ENCODE measurements at places on chromosomes 3 and 15. TPM values are rescaled to one million over a fixed set of nuclear protein-coding genes. Genes with fewer than 3 reads are reported as not detected.
A peak's percentile ranks its signal among the peaks of the same experiment; 100 is the strongest.

DNA sequence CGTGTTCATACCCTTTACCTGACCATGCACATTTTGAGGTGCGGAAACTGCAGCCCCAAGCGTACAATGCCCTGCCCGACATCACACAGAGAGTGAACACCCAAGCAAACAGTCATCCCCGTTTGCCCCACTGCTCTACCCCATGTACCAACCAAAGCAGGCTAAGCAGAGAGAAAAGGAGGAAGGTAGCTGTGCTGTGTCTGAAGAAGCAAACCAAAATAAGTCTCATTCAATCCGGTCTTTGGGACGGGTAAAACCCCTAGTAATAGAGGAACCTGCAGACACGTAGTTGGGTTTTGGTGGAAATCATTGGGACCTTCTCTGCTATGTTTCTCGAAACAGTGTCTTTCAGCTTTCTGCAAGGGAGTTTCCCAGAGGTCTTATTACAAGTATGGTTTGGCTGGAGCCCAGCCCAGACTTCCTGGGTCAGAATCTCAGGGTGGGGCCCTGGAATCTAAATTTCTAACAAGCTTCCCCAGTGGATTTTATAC, 164.6 kb upstream of the HES1 start:
- DNase-seq, result peak; percentile 71
- peaks cover 23% of the 10 kb centered on the region for H3K4me1 ChIP-seq
- no peaks in the 10 kb centered on the region for H3K27me3 ChIP-seq
- no peaks in the 10 kb centered on the region for H3K36me3 ChIP-seq
- no peak overlapping the region for H3K4me3 ChIP-seq
- peak overlapping the region; percentile 42 for H3K27ac ChIP-seq

DNA sequence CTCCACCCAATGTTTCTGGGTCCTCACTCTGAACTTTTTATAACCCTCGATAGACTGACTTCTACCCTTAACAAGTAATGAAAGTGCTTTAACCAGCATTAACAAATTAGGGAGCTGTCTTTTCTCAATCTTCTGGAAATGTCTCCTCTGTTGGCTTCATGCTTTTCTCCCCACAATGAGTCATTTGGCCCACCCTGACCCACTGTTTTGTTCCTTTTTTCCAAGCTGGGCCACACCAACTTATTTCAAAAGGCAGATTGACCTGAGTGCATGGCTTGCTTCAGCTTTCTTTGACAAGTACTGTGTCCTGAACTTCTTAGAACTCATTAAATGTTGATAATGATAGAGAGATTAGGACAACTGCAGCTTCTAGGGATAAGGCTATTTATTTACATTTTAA, 199.6 kb upstream of the SEMA6D start:
- H3K4me1 ChIP-seq, result no peaks in the 10 kb centered on the region
- no peaks in the 10 kb centered on the region for H3K27me3 ChIP-seq
- no peaks in the 10 kb centered on the region for H3K36me3 ChIP-seq
- H3K4me3 ChIP-seq, result no peak overlapping the region

DNA sequence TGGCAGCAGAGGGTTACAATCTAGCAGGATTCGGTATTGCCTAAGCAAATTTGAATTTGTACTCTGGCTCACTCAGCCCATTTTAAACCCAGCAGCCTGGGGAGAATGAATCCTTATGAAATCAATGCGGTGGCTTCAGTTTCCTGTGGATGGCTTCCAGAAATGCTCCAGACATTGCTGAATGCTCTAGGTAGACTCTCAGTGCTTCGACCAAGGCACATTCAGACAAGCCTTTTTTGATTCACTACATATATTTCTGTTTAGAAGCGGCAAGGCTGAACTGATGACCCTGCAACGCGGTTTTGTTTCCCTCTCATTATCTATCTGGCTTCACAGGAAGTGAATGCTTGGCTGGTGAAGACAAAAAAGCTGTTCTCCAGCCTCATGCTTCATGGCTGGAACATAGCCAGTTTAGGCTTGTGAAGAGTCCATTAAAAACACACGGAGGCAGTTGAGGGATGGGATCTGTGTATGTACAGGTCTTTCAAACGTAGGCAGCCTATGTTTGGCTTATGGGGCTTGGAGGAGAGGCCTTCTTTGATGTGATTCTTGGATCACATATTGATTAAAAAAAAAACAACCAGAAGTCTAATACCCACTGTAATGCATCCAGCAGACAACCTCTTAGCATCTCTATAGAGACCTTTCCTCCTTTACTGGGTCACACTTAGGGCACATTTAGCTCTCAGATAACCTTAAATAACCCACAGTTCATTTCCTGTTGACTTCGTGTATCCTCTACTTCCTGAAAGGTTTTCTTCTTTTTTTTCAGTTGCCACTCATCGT, 400.2 kb upstream of the TBL1XR1 start:
- no peak overlapping the region for H3K4me3 ChIP-seq
- H3K4me1 ChIP-seq, result peaks cover 61% of the 10 kb centered on the region
- H3K27me3 ChIP-seq, result no peaks in the 10 kb centered on the region
- H3K36me3 ChIP-seq, result no peaks in the 10 kb centered on the region
- peak; percentile 94 for DNase-seq

GRCh38 chr3:4568841-4569240, 75.7 kb downstream of the ITPR1 start:
- no peak overlapping the region for H3K4me3 ChIP-seq
- DNase-seq, result no peak
- H3K36me3 ChIP-seq, result no peaks in the 10 kb centered on the region
- no peaks in the 10 kb centered on the region for H3K27me3 ChIP-seq

- H3K27me3 ChIP-seq, result no peaks in the 10 kb centered on the region
- H3K36me3 ChIP-seq, result no peaks in the 10 kb centered on the region
- DNase-seq, result no peak
- no peak overlapping the region for H3K4me3 ChIP-seq
- no peaks in the 10 kb centered on the region for H3K4me1 ChIP-seq
- no peak overlapping the region for H3K27ac ChIP-seq
Observed at GRCh38 chr3:181493423-181493822, 218.3 kb upstream of the SOX2 start.

DNA sequence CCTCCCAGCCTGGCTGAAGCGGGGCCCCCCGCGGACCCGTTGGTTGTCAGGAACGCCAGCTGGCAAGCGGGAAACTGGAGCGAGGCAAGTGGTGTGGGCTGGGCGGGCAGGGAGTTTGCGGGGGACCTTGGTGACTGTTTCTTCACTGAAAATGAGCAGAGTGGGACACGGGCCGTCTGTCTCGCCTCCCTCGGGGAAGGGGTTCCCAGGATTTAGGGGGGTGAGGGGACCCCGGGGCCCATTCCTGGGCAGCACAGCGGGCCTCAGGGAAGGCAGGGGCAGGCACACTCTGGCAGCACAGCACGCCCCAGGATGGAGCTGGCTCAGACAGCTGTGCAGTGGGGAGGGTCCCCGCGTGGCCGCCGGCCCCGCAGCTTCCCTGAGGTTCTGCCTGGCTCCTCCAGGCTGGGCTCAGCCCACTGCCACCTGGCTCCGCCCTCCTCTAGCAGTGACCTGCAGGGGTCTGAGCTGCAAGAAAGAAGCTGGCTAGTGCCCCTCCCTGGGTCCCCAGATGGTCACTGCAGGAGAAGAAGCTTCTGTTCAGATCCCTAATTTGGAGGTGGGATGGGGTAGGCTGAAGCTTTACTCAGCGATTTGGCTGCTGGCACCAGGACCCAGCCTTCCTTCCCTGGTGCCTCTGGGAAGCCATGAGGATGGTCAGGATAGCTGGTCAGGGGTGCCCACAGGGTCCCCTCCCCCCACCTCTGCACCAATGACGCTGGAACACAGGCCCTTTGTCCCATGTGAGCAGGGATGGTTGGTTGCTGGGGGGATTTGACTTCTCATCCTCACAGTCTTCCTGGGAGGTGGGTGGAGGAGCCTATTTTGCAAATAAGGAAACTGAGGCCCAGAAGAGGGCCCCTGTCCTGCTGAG, 90.4 kb downstream of the TBC1D2B start:
- H3K4me1 ChIP-seq, result peaks cover 27% of the 10 kb centered on the region
- H3K27ac ChIP-seq, result no peak overlapping the region
- H3K36me3 ChIP-seq, result peaks cover 18% of the 10 kb centered on the region
- H3K4me3 ChIP-seq, result no peak overlapping the region

- no peak overlapping the region for H3K4me3 ChIP-seq
- H3K36me3 ChIP-seq, result peaks cover 39% of the 10 kb centered on the region
- peak overlapping the region; percentile 47 for H3K27ac ChIP-seq
Observed at GRCh38 chr3:191358929-191359328, 28.6 kb upstream of the UTS2B start.

Gene ACAN
- total RNA-seq, result not detected

Gene CGNL1
- not detected for total RNA-seq

Gene CHST13
- total RNA-seq, result not detected

Gene MASP1
- total RNA-seq, result not detected

Gene GOLGA8O
- total RNA-seq, result 0.76 TPM

Gene NPAP1
- not detected for total RNA-seq

Gene ABCC5
- total RNA-seq, result 17.9 TPM
